ENCODE measurements at places on chromosomes 6 and 20.

DNA sequence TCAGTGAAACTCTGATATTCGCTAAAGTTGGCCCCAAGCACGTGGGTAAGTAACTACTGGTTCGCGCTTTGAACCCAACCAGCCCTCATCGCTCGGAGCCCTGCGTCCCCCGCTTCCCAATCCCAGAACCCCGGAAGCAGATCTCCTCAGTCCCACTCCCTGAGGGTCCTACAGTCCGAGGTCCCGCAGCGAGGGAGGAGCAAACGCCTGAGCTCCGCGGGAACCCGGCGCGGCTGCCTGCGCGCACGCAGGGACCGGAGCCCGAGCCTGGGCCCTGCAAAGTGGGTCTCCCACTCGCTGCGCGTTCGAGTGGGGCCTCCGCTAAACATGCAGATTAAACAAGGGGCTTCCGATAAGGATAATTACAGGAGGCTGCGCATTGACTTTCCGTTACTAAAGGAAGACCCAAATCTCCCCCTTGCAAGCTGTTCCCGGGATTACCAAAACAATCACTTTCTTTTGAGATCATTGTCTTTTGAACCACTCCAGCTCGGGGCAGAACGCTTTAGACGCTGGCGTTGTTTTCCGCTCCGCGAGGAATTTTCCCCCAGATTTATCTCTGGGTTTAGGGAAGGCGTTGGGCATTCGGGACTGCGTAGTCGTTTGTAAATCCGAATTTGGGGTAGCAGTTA is 1.3 kb upstream of the VSX1 start:
- peak; percentile 28 for DNase-seq

- DNase-seq, result no peak
These were observed 38.6 kb upstream of the NOL4L start for GRCh38 chr20:32623667-32624157.

GRCh38 chr6:6856538-6857523 is 250.9 kb upstream of the RREB1 start:
- DNase-seq, result no peak

- DNase-seq, result no peak
These were observed 1138.9 kb upstream of the ADGRB3 start for GRCh38 chr6:67496191-67496590.

GRCh38 chr20:61850457-61850856 is 215.2 kb downstream of the TAF4 start:
- no peak for DNase-seq

DNA sequence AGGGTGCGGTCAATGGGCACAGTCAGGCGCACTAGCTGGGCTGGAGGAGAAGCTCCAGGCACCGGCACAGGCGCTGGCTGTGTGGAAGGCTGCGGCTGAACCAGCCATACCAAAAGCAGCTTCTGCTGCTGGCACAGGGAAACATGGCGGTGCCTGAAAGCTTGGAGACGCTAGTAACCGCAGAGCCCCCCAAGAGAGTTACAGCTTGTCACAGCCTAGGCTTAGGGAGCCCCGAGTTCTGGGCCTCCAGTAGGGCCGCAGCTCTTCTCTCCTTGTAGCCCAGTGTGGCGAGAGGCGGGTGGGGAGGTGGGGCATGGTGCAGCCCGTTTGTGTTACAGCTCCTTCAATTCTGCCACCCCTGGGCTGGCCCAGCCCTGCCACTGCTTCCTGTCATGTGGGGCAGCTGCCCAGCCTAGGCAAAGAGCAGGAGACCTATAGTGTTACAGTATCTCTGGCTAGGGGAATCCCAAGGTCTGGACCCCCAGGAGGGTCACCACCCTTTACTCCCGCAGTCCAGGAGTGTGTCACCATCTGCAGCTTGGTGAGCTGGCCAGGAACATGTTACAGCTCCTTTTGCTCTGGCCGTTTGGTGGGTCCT is 58.6 kb upstream of the MANEA start:
- DNase-seq, result no peak

DNA sequence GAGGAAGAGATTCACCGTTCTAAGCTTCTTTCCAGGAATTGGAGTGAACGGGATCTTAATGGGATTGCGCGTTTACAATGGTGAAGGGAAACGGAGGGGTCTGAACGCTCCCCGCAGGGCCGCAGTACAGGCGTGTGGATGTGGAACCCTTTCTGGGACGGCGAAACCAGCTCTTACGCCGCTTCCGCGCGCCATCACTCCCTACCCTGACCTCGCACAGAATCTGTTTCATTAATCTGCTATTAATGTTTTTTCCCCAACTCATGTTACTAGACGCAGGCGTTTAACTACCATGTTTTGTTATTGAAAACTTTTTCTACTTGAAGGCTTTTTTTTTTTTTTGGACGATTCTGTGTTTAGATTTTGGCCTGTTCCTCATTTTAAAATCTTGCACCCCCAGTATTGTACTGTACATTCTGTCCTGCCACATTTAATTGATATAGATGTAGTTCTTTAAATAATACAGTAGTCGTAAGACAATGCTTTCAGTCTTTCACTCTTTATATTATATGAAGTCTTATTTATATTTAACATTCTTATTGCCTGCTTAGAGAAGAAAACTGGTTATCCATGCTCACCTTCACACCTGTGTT is 696 bp upstream of the SUPT3H start:
- no peak for DNase-seq

Data from vagina (tissue), 2 donors.